ENCODE measurements at places on chromosomes 12 and 14.

DNA sequence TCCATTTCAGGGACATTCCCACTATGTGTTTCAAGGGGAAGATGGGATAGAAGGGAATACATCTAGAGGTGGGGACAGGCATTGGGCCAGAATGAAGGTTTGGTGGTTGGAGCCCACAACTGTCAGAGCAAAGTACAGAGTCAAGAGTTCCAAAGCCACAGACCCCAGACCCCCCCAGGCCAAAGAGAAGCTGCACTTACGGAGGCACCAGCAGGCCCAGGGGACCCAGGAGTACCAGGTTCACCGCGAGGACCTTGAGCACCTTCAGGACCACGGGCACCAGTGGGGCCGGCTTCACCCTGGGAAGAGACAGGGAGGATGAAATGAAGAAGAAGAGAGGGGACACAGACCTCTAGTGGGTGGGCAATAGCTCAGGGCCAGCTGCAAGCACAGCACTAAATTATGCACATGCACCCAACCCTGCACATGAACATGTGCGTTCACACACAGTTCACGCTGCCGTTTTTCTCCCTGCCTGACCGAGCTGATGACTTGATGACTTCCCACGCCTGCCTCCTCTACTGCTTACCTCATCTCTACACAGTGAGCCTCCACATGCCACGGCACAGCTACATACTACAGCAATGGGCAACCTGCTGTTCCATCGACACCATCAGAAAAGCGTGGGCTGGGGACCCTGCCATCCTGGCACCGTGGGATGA, 16.7 kb downstream of the COL2A1 start:
- DNase-seq = no peak

DNA sequence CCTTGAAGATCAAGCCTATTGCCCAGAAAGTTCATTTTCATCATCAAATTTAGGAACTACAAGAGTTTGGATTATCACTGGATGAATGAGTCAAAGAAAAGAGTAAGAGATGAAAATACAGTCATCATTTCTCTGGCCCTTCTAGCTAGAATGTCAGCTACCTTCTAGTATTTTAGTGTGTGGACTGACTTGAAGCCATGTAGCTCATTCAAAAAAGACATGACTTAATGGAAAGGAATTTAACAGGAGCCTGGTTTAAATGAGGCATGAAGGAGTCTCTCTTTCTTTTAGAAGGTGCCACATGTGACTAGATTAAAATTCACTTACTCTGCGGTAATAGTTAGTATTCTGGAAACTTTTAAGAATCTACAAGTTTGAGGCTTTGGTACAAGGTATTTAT, 7.1 kb downstream of the PTHLH start:
- no peak for DNase-seq

DNA sequence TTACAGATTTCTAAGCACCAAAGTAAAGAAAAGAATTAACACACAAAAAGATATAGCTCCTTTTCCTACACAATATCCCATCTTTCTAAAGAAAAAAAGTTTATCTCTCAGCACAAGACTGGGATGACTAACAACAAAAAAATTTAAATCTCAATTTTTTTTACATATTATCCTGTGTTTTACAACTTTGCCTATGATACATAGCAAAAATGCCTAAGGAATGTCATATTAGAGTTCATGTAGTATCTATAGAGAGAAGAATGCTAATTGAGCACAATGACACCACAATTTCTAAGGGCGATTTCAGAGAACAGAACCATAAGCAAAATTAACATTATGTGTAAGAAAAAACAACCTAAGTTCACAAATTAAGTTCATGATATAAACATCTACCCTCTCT, 16.3 kb downstream of the C2CD5 start:
- no peak for DNase-seq

DNA sequence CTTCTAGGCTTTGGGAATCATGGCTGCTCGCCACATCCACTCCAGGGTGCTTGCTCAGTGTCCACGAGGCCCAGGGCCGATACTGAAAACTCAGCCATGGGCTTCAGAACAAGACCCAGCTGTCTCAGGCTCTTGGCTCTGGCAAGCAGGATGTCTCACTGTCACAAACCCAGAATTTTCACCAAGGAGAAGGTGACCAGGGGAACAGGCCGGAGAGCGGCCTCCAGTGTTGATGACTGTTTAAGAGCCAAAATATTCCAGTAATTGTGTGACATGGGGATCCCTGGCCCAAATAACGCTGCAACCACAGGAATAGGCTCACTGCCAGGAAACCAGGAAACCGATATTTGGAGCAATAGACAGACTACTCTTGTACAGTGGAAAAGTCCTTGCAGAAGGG, 9.8 kb upstream of the SERPINA5 start:
- DNase-seq = no peak

DNA sequence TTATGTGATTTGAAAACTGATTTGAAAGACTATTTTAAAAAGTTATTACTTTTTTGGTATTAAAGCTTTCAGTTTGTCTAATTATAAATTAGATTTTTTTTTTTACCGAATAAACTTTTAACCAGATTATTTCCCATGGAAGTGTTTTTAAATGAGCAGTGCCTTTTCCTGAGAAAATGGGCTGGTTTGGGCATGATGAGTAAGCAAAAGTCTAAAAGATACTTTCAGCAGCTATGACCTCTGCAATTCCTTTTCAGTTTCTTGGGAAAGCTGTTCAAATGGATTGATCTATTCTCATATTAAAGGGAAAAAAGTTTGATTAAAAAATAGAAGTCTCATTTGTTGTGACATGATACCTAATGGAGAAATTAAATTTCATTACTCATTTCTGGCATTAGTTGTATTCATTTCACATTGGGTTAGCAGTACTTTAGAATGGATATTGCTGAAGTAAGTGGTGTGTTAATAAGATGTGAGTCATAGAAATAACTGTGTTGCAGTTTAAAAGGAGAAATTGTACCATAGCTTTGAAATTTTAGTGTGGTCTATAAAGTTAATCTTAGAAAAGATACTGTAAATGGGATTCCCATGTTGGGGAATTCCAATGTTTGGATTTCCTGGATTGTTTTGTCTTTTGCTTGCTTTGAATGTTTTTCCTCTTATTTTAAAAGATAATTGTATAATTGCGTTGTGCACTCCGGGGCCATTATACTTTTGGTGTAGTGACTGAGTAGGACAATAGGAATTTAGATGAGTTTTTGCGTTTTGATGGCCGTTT, 21.0 kb downstream of the KTN1 start:
- DNase-seq = no peak

DNA sequence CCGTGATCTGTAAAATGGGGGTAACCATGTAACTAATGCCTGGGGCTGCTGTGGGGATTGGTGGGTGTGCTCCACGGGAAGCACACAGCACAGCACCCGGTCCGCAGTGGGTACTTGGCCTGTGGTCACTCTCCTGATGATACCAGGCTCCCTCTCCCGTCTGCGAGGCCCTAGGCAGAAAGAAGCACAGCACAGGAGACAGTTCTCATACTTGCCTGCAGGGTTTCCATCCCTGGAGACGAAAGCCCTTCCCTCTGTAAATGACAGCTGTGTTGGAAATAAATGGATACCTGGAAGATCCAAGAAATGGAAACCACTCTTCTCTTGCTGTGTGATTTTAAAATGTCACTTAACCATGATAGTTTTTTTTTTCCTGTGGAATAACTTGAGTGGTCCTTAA, 7.9 kb upstream of the PRMT8 start:
- no peak for DNase-seq

DNA sequence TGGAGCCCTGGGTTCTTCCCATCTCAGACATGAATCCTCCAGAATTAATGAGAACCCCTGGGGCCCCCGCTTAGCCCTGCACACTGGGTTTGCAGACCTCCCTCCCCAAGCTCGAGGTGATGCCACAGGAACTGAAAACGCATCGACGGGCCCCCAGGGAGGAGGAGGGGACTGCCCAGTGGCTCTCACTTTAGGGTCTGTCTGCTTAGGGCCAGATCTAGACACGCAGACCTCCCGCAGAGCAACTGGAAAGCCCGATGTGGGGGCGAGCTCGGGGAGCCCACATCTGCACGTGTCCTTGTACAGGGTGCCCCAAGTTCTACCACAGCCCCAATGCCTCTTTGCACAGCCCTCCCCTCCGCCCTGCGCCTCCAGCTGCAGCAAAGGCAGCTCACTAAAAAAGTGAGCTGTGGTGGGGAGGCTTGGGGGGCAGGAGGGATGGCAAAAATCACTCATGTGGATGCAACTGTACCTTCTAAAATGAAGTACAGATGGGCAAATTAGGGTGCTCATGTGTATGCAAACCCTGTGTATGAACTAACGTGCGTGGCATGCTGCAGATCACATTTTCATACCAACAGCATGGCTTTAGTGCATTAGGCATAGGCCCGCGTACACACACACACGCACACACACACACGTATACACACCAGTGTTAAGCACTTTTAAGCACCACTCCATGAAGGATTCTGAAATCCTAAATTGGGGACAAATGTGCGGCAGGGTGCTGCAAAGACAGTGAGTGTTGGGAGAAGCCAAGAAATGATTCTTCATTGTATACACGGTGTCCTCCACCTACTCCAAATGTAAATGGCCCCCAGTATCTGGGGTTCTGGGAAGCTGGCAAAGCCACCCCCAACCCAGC, 99.9 kb upstream of the MAP1LC3B2 start:
- no peak for DNase-seq

DNA sequence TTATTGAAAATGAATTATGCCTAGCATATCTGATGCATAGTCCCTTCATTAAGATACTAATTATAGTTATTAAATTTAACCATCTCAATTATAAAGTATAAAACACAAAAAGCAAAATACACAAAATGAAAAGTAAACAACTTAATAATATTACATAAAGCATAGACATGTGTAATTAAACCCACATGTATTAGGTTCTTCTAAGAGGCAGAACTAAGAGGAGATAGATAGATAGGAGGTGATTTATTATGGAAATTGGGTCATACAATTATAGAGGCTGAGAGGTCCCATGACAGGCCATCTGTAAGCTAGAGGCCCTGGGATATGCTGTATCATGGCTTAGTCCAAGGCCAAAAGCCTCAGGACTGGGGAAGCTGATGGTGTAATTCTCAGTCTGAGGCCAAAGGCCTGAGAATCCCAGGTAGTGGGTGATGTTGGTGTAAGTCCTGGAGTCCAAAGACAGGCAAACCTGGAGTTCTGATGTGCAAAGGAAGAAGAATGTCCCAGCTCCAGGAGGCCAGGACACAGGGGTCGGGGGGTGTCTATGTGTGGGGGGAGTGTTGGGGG, 953.3 kb downstream of the TRHDE start:
- DNase-seq = no peak

GRCh38 chr12:47396902-47397663, 308.7 kb downstream of the RPAP3 start:
- DNase-seq = no peak

GRCh38 chr12:106296179-106296877, 6.2 kb upstream of the TCP11L2 start:
- no peak for DNase-seq

GRCh38 chr14:101216366-101217079, 313.0 kb upstream of the RTL1 start:
- no peak for DNase-seq

- DNase-seq = no peak
Measured at GRCh38 chr12:62613081-62613480, 146.5 kb downstream of the MON2 start.

- no peak for DNase-seq
Measured at GRCh38 chr12:105793421-105793820, 345.3 kb downstream of the NUAK1 start.

DNA sequence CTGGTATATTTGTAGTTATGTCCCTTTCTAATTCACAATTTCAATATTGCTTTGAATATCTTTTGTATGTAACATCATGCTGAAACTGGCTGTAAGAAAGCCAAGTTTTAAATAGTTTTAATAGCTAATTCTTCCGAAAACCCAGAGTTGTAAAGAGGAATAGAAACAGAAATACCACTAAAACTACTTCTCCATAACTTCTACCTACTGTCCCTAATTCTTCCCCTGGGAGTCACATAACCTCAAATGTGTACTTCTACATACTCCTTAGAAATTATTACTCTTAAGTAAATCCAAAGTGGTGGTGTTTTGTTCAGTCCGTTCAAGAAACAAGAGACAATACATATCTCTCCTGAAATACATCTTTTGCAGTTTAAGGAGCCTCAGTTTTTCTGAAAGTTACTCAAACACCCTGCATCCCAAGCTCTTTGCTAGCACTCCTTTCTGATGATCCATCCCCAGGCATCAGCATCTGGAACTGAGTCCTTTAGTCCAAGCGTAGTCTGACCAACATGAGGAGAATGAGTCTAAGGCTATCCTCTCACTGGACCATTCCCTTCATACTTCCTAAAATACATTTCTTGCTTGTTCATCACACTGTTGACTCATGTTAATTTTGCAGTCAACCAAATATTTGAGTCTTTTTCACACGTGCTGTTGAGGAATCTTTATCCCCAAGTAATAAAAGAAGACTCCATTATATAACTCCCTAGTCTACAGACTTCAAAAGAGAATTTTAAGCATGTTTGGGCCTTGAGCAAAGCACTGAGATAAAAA, 214.3 kb upstream of the NUDT4 start:
- no peak for DNase-seq

GRCh38 chr12:123388951-123389559, 5.1 kb downstream of the KMT5A start:
- DNase-seq = no peak

GRCh38 chr14:95808371-95808770, 68.3 kb upstream of the TUNAR start:
- DNase-seq = no peak

DNA sequence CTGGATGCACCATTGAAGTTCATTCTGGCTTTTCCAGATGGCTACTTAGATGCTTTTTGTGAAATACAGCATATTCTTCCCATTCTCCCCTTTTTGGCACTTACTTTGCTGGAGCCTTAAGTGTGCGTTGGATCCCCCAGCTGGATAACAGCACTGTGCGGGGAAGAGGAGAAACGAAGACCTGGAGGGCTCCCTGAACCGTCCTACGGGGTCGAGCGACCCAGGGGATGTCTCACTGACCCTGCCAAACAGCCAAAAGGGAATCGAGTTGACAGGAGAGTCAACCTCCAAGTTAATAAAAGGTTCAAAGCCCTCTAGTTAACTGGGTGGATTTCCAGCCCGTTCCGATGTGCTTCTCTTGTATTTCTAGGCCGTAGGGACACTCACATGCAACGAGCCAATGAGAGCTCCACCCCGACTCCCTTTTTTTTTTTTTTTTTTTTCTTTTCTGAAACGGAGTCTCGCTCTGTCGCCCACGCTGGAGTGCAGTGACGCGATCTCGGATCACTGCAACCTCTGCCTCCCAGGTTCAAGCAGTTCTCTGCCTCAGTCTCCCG, 1.0 kb upstream of the CAMKK2 start:
- DNase-seq = no peak

- DNase-seq = no peak
Measured at GRCh38 chr12:28543021-28543890, 353.0 kb downstream of the CCDC91 start.

DNA sequence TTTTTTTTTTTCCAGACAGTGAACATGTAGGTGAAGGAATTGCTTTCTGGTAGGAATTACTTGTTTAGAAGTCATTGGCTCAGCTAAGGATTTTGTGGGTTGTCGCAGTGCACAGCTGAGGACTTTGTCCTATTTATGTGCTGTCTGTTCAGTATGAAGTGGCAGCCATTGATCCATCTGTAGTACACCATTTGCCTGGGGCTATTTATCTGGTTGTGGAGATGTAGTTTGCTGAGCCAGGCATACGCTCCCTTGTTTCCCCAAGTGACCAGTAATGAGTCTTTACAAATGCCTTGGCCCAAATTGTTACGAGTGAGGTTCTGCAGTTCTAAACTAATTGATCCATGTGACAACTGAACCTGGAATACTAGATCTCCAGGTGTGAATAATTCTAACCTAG, 140.1 kb downstream of the NRXN3 start:
- DNase-seq = no peak

- DNase-seq = no peak
Measured at GRCh38 chr12:121964813-121965643, 46.6 kb downstream of the CFAP251 start.

GRCh38 chr12:102629262-102629888, 149.0 kb upstream of the IGF1 start:
- DNase-seq = no peak

Measured in neural crest cell (in vitro differentiated cells).